ENCODE measurements at places on chromosomes 6 and 20.

GRCh38 chr20:62426699-62427131, 624 bp downstream of the RBBP8NL start:
- DNase-seq, result no peak

- DNase-seq, result no peak
These were observed at the start of gene SDCBP2 for GRCh38 chr20:1328680-1329330. SDCBP2 (minus strand) TSS chr20:1329139; CDS start chr20:1320416, 8,723 bp downstream.

DNA sequence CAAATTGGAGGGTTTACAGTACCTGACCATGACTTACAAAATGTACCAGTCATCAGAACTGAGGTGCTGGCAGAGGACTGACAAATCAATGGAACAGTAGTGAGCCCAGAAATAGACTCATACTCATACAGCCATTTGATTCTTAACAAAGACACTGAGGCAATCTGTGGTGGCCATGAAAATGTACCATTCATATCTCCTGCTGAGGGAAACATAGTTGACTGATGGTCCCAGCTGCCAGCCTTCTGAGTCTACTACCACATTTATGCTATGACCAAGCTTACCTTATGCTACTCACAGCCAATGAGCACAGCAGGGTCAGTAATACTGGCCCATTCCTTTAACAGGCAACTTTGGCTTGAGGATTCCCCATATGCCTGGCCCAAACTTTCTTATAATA, 88.6 kb downstream of the WASF1 start:
- no peak for DNase-seq

GRCh38 chr6:31831350-31832215, 4.0 kb downstream of the HSPA1B start:
- DNase-seq, result peak; percentile 49

DNA sequence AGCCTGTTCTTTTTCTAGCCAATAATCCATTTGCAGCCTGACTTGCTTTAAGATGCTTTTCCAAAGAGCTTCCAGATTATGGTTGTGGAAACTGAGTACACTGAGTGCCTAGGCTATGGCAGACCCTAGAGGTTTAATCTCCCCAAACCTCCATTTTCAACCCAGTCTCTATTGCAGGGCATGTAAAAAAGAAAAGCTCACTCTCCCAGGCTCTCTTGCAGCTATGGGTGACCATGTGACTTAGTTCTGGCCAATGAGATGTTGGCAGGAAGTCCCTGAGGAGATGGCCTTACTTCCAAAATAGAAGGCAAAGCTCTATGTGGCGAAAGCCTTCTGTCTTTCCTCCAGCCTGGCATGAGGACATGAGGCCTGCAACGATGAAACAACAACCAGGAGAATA, 3.8 kb downstream of the PDRG1 start:
- DNase-seq, result no peak

- DNase-seq, result no peak
These were observed 136.8 kb upstream of the RPS6KA2 start for GRCh38 chr6:166763606-166764472.

- peak; percentile 5 for DNase-seq
These were observed 285.1 kb downstream of the CENPW start for GRCh38 chr6:126625019-126625418.

DNA sequence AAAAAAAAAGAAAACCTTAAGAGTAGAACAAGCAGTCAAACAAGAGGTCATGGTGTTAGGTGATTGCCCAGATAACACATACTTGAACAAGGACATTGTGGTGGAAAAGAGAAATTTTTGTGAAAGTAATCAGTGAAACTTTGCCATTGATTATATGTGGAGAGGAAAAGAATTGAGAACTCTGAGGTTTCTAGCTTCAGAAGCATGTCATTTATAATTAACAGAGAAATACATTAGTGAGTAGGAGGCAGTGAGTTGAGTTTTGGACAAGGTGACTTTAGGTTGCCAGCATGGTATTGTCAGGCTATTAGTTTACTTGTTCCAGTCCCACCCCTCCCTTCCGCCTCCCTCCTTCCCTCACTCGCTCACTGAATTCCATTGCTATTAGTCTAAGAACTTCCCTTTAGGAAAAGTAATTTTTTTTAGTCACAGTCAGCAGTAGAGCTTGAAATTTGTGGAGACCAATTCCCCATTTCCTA, 17.2 kb downstream of the TAB2 start:
- no peak for DNase-seq

- DNase-seq, result no peak
These were observed 184.1 kb downstream of the MBOAT1 start for GRCh38 chr6:20028143-20028542.

- peak; percentile 25 for DNase-seq
These were observed 37.1 kb downstream of the SLC22A23 start for GRCh38 chr6:3419624-3420272.

- no peak for DNase-seq
These were observed 21.0 kb downstream of the NFYA start for GRCh38 chr6:41093729-41094128.

GRCh38 chr6:131728296-131728939, 17.6 kb upstream of the CTAGE9 start:
- no peak for DNase-seq
